ENCODE measurements at places on chromosomes 6 and 20. TPM values are rescaled to one million over a fixed set of nuclear protein-coding genes. Genes with fewer than 3 reads are reported as not detected.

DNA sequence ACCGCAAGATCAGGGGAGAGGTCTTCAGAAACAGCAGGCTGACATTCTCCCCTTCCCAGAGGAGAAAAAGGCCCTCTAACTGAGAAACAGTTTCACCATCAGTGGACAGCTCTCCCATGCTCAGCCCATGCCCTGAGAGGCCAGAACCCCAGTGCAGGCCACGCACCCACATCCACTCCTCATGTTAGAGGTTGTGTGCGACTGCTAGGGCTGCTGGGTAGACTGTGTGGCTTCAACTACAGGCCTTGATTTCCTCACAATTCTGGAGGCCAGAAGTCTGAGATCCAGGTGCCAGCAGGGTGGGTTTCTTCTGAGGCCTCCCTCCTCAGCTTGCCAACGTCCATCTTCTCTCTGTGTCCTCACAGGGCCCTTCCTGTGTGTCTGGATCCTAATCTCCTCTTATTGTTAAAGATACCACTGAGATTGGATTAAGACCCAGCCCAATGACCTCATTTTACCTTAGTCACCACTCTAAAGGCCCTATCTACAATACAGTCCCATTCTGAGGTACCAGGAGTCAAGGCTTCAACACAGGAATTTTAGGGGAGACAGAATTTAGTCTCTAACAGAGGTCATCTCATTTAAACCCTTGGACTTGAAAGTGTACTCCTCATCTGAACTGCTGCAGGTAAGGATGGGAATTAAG is 67.7 kb upstream of the CD93 start:
- no peak for DNase-seq

C6orf141 gene
- total RNA-seq: 6.5 TPM

DNA sequence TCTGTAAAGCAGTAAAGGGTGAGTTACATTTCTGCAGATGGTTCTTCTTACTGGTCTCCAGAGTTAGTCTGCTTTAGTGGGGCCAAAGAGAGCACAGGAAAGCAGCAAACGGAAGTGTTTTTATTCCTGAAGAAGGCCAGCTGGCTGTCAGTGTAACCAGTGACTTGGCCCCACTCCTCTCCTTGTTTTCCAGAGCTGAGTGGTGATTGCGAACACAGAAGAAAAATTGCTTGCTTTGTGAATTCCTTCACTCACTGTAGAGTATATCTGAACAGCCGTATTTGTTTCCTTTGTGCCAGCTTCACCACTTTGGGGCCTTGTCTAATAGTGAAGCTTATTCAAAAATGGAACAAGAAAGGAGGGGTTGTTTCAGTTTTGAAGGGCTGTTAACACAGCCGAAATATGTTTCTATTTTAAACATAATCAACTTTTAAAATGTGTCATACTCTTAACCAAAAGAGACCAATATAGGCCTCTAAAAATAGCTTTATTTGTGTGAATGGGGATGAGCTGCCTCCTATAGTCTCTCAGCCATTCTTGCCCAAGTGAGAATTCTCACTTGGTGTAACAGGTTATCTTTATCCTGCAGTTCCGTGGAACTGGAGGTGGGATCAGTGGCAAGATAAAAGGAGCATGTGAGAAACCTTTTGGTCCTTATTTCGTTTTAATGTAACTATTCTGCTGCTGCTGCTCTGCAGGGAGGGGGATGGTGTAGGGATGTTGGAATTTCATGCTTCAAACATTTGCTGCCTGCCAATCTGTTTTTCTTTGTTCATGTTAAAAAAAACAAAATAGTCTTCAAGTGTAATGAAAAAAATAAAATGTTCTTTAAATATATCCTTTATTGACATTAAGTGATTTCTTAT is 37.8 kb downstream of the ZC2HC1B start:
- DNase-seq: no peak

PPP1R14C gene
- not detected for total RNA-seq

DNA sequence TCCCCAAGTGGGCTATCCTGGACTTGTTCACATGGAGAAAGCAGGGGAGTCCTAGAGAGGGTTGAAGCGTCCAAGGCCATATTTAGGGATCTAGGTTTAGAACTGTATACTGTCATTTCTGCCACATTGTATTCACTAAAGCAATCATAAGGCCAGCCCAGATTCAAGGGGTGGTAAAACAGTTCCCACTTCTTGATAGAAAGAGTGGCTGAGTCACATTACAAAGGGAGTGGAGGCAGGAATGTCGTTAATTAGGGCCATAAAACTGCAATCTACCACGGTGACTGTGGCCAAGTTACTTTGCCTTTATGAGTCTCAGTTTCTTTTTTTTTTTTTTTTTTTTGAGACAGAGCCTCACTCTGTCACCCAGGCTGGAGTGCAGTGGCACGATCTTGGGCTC is 7.4 kb upstream of the UBR2 start:
- no peak for DNase-seq

BPIFA1 gene
- total RNA-seq: not detected

DNA sequence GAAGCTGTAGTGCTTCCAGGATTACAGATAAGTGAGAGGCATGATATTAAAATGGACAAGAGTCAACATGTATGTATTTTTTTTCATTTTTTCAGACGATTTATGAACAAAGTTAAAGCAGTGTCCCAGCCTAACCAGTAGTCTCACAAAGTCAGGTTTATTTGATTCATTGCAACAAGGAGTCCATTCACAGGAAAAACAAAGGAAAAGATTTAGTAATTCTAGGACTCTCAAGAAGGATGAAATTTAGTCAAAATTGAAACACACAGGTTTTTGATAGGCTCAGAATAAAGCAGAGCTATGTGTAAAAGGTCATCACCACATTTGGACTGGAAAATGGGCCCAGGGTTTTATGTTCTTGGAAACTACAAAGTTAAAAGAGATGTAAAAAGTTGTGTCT is 84.0 kb downstream of the ZNF133 start:
- DNase-seq: no peak

GRCh38 chr6:113901482-113901881 is 44.3 kb downstream of the MARCKS start:
- DNase-seq: peak; percentile 25

- DNase-seq: peak; percentile 2
These were observed 64.3 kb upstream of the PAK5 start for GRCh38 chr20:9903048-9903655.

DNA sequence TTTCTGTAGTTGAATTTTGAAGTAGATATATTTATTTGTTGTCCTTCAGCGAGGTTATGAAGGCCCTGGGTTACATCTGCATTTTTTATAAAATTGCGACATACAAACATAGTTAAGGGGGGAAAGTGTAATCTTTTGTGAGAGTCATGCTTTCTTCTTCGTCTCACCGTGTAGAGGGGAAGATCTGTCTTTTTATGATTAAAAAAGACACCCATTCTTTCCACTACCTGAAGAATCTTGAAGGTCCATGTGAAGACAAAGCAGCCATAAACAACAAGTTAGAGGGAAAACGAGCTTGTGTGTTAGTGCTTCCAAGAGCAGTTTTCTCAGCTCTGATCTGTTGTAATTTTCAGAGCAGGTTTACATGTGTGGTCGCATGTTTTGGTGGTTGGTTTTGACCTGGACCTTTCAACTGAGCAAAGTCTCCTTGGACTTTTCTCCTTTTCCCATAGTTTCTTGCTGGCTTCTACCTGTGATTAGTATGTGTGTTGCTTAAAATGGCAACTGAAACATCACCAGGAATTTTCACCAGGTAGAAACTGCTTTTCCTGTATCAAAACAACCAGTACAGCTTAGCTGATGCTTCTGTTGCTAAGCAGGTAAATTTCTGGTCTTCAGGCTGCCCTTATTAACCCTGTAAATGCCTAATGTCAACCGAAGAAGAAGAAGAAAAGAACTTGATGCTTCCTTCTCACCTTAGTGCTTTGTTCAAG is 37.3 kb downstream of the RREB1 start:
- no peak for DNase-seq

HRH3 gene
- total RNA-seq: not detected

GRCh38 chr6:10101551-10102252 is 313.2 kb downstream of the TFAP2A start:
- DNase-seq: peak; percentile 32

DNA sequence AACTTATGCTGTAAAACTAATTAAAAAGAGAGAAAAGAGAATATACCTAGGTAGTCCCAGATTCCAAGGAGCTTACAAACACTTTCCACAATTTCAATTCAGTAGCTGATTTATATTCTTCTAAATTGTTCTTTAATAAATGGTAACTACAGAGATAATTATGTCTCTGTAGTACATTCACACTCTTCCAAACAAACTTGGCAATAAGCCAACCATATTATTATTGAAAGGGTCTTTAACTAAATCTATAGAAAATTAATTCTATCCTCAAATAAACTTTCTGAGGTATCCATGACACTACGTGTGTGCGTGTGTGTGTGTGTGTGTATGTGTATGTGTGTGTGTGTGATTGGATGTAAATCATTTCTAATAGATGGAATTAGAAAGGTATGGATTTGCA is 217.4 kb upstream of the EYS start:
- DNase-seq: no peak

DNA sequence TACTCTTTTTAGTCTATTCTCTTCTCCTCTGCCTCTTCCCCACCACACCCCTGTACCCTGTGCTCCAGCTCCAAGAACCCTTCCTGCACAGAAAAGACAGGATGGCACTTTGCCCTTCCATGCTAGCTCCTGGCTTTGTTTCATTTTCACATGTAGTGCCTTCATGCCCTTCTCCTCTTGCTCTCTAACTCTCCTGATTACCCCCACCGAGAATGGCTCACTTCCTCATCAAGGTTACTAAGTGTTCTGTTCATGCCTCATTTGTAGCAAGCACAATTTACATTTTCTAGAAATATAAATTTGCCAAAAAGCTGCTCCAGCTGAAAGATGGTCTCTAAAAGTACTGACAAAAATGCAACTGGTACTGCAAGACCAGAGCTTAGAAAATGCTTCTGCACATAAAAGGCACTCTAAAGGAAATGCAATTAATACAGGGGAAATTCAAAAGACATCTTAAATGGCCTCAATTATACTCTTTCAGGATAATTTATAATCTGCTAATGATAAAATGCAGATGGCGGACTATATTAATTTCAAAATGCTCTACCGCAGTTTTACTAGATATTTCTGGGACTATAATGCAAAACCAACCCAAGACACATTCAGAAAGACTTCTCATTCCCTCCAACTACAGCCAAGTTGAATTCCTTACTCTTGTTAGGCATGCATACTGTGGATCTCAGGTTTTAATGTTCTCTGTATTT is 570.2 kb downstream of the PRKN start:
- DNase-seq: no peak

DNA sequence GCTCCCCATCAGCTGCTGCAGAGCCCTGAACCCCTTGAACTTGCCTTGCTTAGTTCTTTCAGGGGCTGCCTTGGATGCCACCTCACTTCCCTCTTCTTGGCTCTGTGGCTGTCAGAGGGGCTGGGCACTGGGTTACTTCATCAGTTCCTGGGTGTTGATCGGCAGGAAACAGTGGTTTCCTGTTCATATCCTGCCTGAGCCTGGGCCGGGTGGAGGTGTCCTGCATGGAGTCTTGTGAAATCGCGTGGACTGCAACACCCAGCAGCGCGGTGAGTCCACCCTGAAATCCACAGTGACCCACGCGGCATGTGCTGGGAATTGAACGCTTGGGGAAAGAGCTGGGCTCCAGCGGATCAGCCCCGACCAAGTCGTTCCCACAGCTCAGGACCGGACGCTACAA is 97.5 kb downstream of the CDH26 start:
- no peak for DNase-seq

- no peak for DNase-seq
These were observed 45.6 kb downstream of the DUSP22 start for GRCh38 chr6:337805-338368.

GRCh38 chr6:6469074-6469473 is 119.4 kb upstream of the LY86 start:
- DNase-seq: no peak

DNA sequence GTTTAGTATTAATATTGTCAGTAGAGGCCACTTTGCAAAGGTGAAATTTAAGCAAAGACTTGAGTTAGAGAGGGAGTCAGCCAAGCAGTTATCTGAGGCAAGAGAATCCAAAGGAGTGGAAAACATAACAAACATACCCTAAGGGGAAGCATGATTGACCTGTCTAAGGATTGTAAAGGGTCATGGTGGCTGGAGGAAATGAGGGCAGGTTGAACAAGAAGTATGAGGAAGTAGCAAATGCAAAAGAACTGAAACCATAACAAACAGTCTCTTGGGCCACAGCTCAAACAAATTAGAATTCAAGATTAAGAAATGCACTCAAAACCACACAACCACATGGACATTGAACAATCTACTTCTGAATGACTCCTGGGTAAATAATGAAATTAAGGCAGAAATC is 103.2 kb downstream of the FBXO5 start:
- no peak for DNase-seq

SLA2 gene
- not detected for total RNA-seq

LAMA2 gene
- total RNA-seq: 112 TPM

OR2H2 gene
- not detected for total RNA-seq

MLIP gene
- total RNA-seq: 4.3 TPM

DNA sequence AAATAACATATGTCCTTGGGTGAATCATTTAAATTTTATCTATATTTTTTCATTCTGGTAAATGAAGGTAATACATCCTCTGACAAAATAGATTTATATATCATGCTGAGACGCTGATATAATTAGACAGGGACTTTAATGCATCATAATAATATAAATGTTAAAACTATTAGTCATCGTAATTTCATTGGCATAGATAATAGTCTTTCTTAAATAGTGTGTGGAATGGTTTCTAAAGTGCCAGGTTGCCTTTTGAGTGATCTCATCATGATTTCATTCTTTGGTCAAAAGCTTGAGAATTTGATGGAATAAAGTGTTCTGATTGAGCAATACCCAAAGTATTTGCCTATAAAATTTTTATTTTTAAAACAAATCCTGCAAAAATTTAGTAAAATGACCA is 43.2 kb upstream of the BMP5 start:
- DNase-seq: peak; percentile 76

- DNase-seq: no peak
These were observed 712.8 kb downstream of the CD109 start for GRCh38 chr6:74408844-74409243.

ANKS1A gene
- total RNA-seq: 13.4 TPM

GRCh38 chr20:347317-347639 is 367 bp downstream of the NRSN2 start:
- no peak for DNase-seq

DNA sequence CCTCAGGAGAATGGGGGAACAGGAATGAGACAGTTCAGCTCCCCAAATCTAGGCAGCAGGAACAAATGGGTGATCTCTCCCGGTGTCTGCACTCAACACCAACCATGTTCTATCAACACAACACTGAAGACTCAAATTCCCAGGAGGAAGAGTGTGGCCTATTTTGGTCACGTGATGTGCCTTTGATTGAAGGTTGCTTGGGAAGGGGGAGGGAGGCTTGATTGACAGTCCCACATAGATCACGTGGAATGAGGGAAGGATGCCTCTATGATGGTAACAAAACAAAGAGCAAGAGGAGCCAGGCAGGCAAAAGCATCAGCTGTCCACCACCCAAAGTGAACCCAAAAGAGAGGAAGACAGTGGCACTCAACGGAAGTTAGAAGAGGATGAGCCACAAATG is 364.8 kb downstream of the KIF16B start:
- DNase-seq: no peak

DNAH8 gene
- not detected for total RNA-seq

POM121L2 gene
- total RNA-seq: not detected
